ENCODE measurements at places on chromosomes 2 and 18. TPM values are rescaled to one million over a fixed set of nuclear protein-coding genes. Genes with fewer than 3 reads are reported as not detected.

ASB18 gene
- 1.9 TPM for total RNA-seq

FHOD3 gene
- 114 TPM for total RNA-seq

ABCG8 gene
- not detected for total RNA-seq

TMEM200C gene
- 0.26 TPM for total RNA-seq

SCYGR4 gene
- total RNA-seq = not detected

LINC00305 gene
- total RNA-seq = not detected

SMPD4 gene
- total RNA-seq = 20.7 TPM

PLB1 gene
- 3.0 TPM for total RNA-seq

COL4A4 gene
- total RNA-seq = 3.8 TPM

FIGN gene
- total RNA-seq = 9.8 TPM

CCDC74B gene
- total RNA-seq = 2.5 TPM

TCF4 gene
- 57.7 TPM for total RNA-seq

INPP5D gene
- 2.9 TPM for total RNA-seq

HNMT gene
- 8.0 TPM for total RNA-seq

SPHKAP gene
- total RNA-seq = 23.5 TPM

SERPINB3 gene
- total RNA-seq = not detected

RGPD4 gene
- 0.26 TPM for total RNA-seq

C2orf66 gene
- not detected for total RNA-seq

Data from right atrium auricular region (tissue), 2 donors.